Fibroblast of villous mesenchyme (primary cell): ENCODE measurements at places on chromosomes 3 and 15. TPM values are rescaled to one million over a fixed set of nuclear protein-coding genes. Genes with fewer than 3 reads are reported as not detected.

IMPG2 gene
- 0.32 and 0.43 TPM in 2 replicates for total RNA-seq

LRRC31 gene
- total RNA-seq = not detected in 2 replicates

TMEM45A gene
- total RNA-seq = 31.2 and 53.1 TPM in 2 replicates

TGM4 gene
- not detected in 2 replicates for total RNA-seq

TEX9 gene
- total RNA-seq = 2.9 and 3.9 TPM in 2 replicates

PPARG gene
- total RNA-seq = 3.5 and 4.7 TPM in 2 replicates

MED12L gene
- 0.32 and 1.3 TPM in 2 replicates for total RNA-seq

SLITRK3 gene
- not detected in 2 replicates for total RNA-seq

CD276 gene
- total RNA-seq = 81.2 and 93.4 TPM in 2 replicates

GOLGA8G gene
- total RNA-seq = not detected in 2 replicates

SLC9C1 gene
- under 0.01 TPM in 1 of 2 replicates, not detected in the other for total RNA-seq

CAMK2N2 gene
- total RNA-seq = under 0.01 TPM in 1 of 2 replicates, not detected in the other
